ENCODE measurements at places on chromosomes 5 and 9.

- DNase-seq: no peak
These were observed 4.4 kb downstream of the HNRNPAB start for GRCh38 chr5:178208540-178209227.

DNA sequence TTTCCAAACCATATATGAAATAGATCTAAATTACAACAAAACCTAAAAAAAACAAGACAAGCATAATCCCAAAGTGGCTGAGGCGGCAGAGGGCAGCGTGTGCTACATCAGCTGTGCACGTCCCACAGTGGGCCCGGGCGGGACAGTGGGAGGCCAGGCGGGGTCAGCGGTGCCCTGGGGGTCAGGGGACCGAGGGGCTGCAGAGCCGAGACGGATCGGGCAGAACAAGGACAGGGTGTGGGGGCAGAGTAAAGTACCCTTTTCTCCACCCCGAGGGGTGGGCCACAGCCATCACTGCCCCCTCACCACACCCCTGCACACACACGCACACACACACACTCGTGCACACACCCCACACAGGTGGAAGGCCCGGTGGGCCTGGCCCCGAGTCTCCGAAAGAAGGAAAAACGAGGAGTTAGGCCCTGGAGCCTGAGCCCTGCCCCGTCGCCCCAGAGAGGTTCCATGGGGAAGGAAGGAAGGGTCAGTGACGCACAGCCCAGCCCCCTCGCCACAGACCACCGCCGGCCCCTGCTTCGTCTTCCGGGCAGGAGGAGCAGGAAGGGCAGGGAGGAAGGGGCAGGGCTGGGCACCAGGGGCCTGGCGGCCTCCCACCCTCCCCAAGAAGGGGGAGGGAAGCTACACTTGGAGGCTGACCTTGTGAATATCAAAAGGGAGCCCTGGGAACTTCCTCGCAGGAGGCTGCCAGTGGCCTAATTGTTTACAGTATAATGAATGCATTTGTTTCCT lies 49.6 kb upstream of the UBAC1 start:
- no peak for DNase-seq

GRCh38 chr9:34396276-34397214 lies 19.8 kb upstream of the MYORG start:
- no peak for DNase-seq

- no peak for DNase-seq
These were observed 51.0 kb downstream of the OTULIN start for GRCh38 chr5:14715481-14715880.

DNA sequence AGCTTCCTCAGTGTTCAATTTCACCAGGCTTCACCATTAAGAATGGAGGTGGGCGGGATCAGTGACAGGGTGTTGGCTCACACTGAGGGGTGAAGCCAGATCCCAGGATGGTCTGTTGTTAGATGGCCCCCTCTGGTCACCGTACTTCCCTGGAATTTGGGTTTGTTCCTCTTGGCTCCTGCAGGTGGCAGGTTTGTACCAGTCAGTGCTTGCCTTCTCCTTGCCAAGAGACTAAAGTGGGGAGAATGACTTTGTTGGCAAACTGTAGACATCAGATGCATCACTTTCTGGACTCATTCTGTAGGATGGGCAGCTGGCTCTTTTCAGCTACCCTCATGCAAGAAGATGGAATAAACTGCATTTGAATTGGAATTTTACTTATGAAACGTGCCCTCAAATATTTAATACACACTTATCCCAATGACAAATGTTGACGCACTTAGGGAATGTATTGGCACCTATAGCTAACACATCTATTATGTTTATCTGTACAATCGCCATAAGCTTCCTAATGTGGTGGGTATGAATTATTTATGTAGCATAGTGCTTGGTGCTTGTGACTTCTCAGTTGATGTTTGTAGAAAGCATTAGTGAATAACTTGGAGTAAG lies 31.4 kb upstream of the ANKRD55 start:
- no peak for DNase-seq

GRCh38 chr5:130400091-130400490 lies 495.8 kb downstream of the CHSY3 start:
- DNase-seq: peak; percentile 8

DNA sequence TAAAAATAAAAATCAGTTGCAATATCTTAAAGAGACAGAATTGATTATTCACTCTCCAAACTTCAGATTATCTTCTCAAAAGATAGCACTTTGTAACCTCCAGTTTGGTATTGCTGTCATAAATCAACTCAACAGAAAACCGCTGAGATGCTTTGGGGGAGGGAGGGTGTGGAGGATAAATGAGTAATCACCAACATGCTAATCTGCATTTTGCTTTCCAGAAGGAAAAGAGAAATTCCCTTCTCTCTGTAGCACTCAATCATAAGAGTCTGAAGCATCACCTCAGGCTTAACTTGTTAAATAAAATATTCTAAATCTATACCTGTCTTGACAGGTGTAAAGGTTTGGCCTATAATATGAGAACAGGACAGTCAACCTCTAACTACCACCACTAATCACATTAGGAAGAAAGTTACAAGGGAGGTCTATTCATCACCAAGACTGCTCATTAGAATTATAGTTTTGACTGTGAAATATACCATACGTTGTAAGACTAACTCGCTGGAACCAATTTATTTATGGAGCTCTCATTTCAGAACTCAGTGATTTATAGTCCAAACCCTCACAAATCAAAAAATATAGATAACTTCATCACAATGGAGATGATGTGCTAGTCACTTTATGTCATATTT lies 89.0 kb downstream of the PIK3R1 start:
- DNase-seq: no peak

GRCh38 chr9:85007748-85008147 lies 338.2 kb downstream of the NTRK2 start:
- DNase-seq: no peak

DNA sequence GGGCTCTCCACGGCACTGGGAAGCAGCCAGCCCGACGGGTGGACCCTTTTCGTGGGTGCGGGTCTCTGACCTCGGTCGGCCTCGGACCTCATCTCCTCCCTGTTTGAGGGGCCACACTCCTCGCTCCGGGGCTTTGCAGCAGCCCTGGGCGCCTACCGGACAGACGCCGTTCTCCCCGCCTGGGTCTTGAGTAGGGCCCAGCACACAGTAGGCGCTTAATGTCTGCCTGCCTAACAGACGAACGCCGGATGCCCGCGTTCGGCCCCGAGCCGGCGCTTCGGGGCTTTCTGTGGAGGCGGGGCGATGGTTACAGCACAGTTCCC lies 842 bp upstream of the GTF3C5 start:
- DNase-seq: no peak

DNA sequence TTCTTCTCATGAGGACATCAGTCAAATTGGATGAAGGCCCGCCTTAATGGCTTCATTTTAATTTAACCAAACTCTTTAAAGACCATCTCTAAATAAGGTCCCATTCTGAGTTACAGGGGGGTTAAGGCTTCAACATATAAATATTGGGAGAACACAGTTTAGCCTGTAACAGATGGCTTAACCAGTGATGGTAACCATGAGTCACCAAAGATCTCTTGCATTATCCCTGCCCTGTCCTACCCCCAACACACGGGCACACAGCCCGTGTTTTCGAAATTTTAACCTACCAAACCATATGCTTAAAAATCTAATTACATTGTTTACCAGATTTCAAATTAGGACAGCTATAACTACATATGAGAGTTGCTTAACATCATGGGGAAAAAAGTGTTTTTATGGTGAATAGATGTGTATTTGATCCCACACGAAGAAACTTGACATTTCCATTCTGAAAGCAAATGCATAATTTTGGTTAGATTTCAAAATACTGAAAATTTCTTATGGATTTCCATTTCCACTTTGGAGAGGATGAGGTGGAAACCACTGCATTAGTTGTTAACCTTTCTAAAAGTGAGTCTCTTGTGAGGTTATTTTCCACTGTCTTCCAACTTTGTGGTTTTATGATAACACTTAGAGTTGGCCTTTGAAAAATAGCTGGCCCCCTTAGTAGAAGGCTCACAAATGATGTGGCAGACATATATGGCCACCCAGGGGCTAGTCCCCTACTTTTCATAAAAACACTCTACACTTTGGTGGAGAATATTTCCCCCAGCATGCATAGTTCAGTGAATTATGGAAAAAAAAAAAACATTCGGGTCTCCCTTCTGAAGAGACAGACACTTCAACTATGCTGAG lies 849.3 kb downstream of the TLE1 start:
- DNase-seq: no peak

DNA sequence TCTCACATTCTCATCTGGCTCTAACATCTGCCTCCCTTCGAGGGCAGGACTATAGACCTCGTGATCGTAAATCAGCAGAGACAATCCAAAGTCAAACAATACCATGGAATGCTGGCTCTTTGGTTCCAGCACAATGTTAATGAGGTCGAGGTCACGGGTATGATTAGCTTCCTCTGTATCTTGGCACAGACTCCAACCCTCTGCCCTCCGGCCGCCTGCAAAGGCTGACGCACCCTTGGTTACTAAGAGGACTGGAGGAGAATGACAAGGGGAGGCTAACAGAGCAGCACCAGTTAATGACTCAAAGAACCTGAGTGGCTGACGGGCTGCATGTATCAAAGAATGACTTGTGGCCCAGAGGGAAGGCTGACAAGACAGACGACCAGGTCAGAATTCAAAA lies 10.1 kb downstream of the LHFPL2 start:
- DNase-seq: peak; percentile 7

GRCh38 chr9:6132650-6133049 lies 83.0 kb upstream of the IL33 start:
- no peak for DNase-seq

DNA sequence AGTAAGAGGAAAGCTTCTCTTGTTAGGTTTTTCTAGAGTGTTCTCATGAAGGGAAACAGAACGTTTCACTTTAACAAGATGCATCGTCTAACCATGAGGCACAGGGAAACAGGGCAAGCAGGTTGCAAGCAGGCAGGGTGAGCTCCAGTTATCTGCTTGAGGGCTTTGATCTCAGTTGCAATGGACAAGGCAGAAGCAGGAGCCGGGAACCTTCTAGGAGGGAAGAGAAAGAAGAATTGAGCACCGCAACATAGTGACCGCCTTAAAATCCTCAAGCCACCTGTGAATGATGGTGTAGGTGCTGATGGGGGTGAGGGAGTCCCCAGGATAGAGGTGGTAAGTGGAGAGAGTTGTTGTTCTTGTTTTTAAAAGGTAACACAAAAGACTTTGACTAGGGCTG lies 22.9 kb upstream of the ZSWIM6 start:
- no peak for DNase-seq

- no peak for DNase-seq
These were observed 20.3 kb downstream of the CDC14B start for GRCh38 chr9:96599298-96599697.

- DNase-seq: peak; percentile 57
These were observed 478.2 kb upstream of the TNC start for GRCh38 chr9:115596021-115596745.

Data from HS-27A (cell line).